ENCODE measurements at places on chromosomes 11 and 22. TPM values are rescaled to one million over a fixed set of nuclear protein-coding genes. Genes with fewer than 3 reads are reported as not detected.

The MMP3 gene
- total RNA-seq = 81.7 TPM

The ARHGEF17 gene
- 16.6 TPM for total RNA-seq

The C2CD3 gene
- 13.8 TPM for total RNA-seq

The KCNJ5 gene
- not detected for total RNA-seq

The CARS1 gene
- total RNA-seq = 31.5 TPM

The SLC22A25 gene
- not detected for total RNA-seq

The OR52H1 gene
- total RNA-seq = not detected

The TEX12 gene
- 0.68 TPM for total RNA-seq

The AQP11 gene
- 0.82 TPM for total RNA-seq

The LIF gene
- not detected for total RNA-seq

The KCNJ11 gene
- 103 TPM for total RNA-seq

The ARRB1 gene
- 4.3 TPM for total RNA-seq

The OR52A1 gene
- total RNA-seq = not detected

The DDTL gene
- total RNA-seq = 1.1 TPM

The C11orf98 gene
- 44.7 TPM for total RNA-seq

The GLYAT gene
- not detected for total RNA-seq

The MRGPRE gene
- total RNA-seq = not detected

The MMP12 gene
- not detected for total RNA-seq

The OR5J2 gene
- not detected for total RNA-seq

The MISFA gene
- total RNA-seq = not detected

The HTR3A gene
- total RNA-seq = not detected

The CCDC89 gene
- 0.29 TPM for total RNA-seq

The DTX4 gene
- 0.91 TPM for total RNA-seq

The BATF2 gene
- 2.7 TPM for total RNA-seq

The SLC1A2 gene
- total RNA-seq = 1.1 TPM

The ARFIP2 gene
- total RNA-seq = 23.2 TPM

The PES1 gene
- total RNA-seq = 68.2 TPM

The LUZP2 gene
- total RNA-seq = not detected

The DRD2 gene
- not detected for total RNA-seq

The ABCC8 gene
- total RNA-seq = 4.0 TPM

The DEPDC7 gene
- 3.3 TPM for total RNA-seq

The NOX4 gene
- 6.2 TPM for total RNA-seq

The BTBD18 gene
- total RNA-seq = not detected

The CD3D gene
- total RNA-seq = 0.35 TPM

The MTA2 gene
- total RNA-seq = 47.1 TPM

The BIK gene
- not detected for total RNA-seq

The DEUP1 gene
- not detected for total RNA-seq

The ANKRD42 gene
- 3.7 TPM for total RNA-seq

The RAB6A gene
- 95.5 TPM for total RNA-seq

The PATE4 gene
- not detected for total RNA-seq

The LIPT2 gene
- 11.2 TPM for total RNA-seq

The CADM1 gene
- total RNA-seq = 2.5 TPM

The MN1 gene
- 8.8 TPM for total RNA-seq

The MS4A6E gene
- not detected for total RNA-seq

The C11orf42 gene
- total RNA-seq = not detected

The RIMBP3C gene
- 0.04 TPM for total RNA-seq

The GLYATL2 gene
- not detected for total RNA-seq

The CSRP3 gene
- 140 TPM for total RNA-seq

The SEPTIN5 gene
- 15.0 TPM for total RNA-seq

The PTPRCAP gene
- 0.47 TPM for total RNA-seq

The LMO1 gene
- 2.2 TPM for total RNA-seq

The SMTNL1 gene
- total RNA-seq = 42.8 TPM

The ACP2 gene
- total RNA-seq = 12.4 TPM

The IGF2 gene
- 42.4 TPM for total RNA-seq

The SHISAL1 gene
- 0.03 TPM for total RNA-seq

The ATM gene
- 10.4 TPM for total RNA-seq

The MLC1 gene
- not detected for total RNA-seq
